ENCODE measurements at places on chromosomes 3 and 15. TPM values are rescaled to one million over a fixed set of nuclear protein-coding genes. Genes with fewer than 3 reads are reported as not detected.

The RBM5 gene
- 222 TPM for total RNA-seq

The PRR20G gene
- not detected for total RNA-seq

The TF gene
- 7.4 TPM for total RNA-seq

The USP8 gene
- 70.2 TPM for total RNA-seq

DNA sequence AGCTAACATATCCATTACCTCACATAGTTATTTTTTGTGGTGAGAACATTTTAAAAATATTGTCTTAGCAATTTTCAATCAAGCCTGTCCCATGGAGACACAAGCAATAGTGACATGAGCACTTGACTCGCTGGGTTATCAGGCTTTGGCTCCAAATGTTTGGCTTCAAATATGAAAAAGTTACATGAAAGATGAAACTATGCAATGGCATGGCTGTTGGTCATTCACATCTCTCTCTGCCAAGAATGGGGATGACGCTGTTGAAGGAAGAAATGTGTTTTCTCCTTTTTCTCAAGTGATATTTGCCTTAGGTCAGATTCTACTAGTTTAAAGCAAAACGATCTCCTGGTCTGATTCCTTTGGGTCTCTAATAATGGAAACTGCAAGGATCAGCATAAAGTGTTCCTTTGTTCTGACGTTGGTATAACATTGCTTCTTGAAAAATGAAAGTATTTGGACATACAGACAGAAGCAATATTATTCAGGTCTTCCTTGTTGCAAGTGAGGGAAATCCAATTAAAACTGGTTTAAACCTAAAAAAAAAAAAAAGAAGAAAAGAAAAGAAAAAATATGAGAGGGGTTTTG is 71.2 kb downstream of the SSUH2 start:
- no peak for DNase-seq

DNA sequence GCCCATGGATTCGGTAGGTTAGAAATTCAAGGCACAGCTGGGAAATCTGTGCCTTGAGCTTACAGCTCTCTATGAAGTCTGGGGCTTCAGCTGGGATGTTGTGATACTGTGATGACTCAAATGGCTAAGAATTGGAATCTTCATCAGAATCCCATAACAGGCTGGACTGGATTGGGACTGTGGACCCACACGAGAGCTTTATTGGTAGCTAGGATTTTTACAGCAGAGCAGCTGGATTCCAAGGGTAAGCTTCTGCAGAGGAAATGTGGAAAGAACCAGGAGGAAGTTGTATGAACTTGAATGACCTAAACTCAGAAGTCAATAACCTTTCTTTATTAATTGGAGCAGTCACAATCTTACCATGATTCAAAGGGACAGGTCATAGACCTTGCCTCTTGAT is 1187.1 kb downstream of the ROBO1 start:
- no peak for DNase-seq

DNA sequence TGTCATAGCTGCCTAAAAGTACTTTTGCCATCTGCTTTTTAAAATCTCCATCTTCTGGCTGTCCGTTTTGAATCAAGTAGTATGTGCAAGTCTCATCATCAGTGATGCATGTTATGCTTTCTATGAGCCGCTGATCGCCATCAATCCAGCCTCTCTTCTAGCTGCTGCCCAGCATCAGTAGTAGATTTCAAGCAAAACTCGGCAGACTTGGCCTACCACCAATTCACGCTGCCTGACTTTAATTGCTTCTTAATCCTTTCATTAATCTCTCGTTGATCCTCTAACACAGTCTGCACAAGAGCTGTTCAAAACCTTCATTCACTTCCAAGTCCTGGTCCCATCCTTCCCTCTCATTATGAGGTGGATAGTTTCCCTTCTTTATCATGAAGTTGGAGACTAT is 104.9 kb downstream of the NSUN3 start:
- no peak for DNase-seq

- DNase-seq: no peak
These were observed 7.2 kb downstream of the PLA1A start for GRCh38 chr3:119604878-119605277.
